Femur (tissue), 1 donor: ENCODE measurements at places on chromosomes 6 and 20.

GRCh38 chr6:54361734-54362133, 53.5 kb downstream of the TINAG start:
- DNase-seq: no peak

DNA sequence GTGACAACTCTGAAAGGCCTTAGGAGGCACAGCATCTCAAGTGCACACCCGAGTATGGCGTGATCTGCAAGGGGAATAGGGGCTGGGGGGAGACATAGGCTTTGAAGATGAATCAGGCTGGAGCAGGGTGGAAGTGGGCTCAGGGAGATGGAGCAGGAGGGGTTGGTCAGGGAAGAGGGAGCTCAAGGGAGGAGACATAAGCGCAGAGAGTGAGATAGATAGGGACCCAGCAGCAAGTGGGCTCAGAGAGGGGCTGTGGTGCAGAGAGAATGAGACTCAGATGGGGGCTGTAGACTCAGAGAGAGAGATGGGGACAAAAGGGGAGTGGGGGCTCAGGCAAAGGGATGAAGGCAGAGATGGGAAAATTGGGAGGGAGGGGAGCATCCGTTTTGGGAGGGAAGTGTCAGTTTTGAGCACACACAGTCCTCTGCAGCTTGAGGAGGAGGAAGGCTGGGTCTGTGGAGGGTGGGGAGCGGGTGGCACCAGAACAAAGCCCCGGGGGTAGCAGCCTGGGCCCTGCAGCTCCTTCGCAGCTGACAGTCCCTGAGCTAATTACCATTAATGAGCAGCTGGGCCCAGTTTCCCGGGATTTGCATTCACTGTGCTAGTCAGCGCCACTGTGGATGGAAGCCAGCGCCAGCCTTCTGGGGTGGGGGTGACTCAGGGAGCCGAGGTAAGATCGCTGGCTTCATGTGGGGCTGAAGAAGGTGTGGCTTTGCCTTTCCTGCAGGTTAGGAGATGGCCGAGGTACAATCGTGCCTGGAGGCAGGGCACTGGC, 18.7 kb downstream of the SRXN1 start:
- no peak for DNase-seq

- no peak for DNase-seq
Observed at GRCh38 chr6:42230345-42231321, 13.0 kb upstream of the MRPS10 start.

DNA sequence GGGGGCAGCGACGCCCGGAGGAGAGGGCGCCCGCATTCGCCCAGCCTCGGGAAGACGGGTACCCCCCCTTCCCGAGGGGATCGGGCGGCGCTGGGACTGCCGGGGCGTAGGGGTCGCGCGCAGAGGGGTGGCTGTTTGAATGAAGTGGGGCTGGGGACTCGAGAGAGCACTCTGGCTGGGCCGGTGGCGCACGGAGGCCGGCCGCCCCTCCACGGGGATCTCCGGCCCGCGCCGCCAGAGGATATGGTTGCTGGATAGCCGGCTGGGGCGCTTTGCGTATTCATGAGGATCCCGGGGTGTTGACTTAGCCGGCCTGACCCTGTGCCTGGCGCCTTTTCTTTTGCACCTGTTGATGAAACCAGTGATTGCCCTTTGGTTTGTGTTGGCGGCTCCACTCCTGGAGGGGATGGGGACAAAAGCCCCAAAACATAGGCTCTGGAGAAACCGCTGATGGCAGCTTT, 469 bp downstream of the SYNJ2 start:
- DNase-seq: peak; percentile 46

- no peak for DNase-seq
Observed at GRCh38 chr20:54897787-54898186, 422.4 kb downstream of the DOK5 start.

- DNase-seq: no peak
Observed at GRCh38 chr6:73028124-73028766, 197.1 kb downstream of the KHDC1L start.

DNA sequence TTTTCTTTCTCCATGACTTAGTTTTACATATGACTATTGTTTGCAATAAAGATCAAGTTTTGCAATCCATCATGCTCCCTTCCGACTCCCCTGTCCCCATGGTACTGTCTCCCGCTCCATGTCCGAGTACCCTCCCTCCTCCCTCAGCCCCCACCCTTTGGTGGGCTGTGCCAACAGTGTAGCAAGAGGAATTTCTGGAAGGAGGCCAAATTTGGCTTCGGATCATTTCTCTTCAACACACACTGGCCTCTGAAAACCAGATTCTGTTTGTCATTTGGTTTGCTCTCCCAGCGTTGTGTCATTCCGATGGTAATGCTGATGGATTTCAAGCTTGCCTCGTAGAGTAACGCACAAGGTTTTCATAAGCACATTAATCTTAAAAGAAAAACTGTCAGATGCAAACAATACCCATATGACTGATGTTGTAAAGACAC, 22.9 kb upstream of the PAX1 start:
- DNase-seq: peak; percentile 56

GRCh38 chr6:14286634-14287428, 169.3 kb downstream of the CD83 start:
- no peak for DNase-seq

DNA sequence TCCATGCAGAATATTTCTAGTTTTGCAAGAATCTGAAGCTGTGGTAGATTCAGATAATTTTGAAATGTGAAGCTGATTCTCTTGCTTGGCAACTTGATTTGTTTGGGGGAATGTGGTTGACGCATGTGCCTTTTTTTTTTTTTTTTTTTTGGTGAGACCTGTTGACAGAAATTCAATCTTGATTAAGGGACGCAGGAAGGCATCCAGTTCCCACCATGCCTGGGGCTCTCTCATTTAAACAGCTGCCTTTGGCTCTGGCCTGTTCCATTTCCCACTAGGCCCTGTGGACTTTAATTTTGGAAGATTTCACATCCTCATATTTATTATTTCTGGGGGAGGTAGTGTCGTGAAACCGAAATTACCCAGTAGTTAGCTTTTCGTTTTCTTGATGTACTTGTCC, 8.6 kb downstream of the TPX2 start:
- DNase-seq: peak; percentile 62

DNA sequence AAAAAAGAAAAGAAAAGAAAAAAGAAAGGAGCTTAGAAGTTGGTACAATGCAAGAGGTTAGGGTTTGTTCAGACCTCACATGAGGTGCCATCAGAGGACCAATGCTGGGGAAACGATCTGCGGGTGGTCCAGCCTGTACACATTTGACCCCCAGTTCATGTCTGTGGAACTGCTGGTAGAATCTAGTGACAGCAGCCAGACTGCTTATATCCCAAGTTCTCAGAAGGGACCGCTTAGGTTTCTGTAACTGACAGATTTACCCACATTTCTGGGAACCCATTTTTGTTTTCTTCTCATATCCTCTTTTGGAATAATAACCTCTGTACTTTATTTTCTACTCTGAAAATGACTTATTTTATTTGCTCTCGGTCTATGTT, 4.7 kb downstream of the PPP1R18 start:
- DNase-seq: no peak

DNA sequence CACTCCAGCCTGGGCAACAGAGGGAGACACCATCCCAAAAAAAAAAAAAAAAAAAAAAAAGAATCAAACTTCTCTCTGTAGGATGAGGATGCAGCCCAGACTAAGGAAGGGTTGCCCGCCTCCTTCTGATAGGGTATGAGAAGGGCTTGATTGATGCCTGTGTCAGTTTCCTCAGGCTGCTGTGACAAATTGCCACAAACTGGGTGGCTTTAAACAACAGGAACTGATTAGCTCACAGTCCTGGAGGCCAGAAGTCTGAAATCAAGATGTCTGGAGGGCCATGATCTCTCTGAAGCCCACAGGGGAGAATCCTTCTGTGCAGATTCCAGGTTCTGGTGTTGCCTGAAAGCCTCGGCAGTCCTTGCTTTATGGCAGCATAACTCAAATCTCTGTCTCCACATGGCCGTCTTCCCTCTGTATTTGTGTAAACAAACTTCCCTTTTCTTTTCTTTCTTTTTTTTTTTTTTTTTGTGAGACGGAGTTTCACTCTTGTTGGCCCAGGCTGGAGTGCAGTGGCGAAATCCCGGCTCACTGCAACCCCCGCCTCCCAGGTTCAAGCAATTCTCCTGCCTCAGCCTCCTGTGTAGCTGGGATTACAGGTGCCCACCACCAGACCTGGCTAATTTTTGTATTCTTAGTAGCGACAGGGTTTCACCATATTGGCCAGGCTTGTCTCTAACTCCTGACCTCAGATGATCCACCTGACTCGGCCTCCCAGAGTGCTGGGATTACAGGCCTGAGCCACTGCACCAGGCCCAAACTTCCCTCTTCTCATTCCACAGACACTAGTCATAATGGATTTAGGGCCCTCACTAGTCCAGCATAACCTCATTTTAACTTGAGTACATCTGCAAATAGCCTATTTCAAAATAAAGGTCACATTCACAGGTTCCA, 11.2 kb upstream of the CDK19 start:
- no peak for DNase-seq

DNA sequence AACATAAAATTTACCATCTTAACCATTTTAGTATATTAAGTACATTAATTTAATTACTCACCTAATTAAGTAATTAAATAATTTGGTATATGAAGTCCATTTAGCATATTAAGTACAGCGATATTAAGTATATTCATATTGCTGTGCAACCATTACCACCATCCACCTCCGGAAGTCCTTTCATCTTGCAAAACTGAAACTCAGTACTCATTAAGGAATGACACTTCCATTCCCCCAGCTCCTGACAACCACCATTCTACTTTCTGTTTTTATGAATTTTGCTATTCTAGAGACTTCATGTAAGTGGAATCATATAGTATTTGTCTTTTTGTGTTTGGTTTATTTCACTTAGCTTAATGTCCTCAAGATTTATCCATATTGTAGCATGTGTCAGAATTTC, 61.1 kb upstream of the GTSF1L start:
- no peak for DNase-seq

DNA sequence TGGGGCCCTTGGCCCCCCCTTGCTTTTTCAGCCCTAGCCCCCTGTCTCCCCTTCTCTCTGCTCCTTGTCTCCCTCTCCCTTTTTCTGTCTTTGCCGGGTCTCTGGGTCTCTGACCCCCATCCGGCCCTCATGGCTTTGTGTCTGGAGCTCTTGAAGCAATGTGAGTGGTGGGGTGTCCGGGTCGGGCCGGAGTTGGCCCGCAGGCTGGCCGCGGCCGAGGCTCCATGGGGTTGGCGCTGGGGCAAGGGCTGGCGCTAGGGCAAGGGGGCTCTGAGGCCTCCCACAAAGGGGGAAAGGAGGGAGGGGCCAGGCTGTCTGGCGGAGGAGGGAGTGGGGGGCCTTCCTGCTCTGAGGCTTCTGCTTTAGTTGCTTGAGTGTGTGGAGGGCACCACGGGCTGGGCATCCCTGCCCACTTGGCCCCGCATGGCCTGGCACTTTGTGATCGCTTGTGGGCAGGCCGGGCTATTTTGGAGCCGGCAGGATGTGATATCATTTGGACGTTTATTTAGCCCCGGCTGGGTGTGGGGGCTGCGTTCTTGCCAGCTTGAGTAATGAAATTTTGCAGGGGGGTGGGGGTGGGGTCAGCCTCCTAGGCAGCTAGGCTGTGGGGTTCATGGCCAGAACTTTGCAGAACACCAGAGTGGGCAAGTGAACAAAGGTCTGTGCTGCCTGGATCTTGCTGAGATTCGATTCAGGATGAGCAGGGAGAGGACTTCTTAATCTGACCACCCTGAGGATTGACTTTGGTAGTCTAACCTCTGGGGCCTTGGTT, 78.7 kb upstream of the MYL9 start:
- DNase-seq: peak; percentile 79

DNA sequence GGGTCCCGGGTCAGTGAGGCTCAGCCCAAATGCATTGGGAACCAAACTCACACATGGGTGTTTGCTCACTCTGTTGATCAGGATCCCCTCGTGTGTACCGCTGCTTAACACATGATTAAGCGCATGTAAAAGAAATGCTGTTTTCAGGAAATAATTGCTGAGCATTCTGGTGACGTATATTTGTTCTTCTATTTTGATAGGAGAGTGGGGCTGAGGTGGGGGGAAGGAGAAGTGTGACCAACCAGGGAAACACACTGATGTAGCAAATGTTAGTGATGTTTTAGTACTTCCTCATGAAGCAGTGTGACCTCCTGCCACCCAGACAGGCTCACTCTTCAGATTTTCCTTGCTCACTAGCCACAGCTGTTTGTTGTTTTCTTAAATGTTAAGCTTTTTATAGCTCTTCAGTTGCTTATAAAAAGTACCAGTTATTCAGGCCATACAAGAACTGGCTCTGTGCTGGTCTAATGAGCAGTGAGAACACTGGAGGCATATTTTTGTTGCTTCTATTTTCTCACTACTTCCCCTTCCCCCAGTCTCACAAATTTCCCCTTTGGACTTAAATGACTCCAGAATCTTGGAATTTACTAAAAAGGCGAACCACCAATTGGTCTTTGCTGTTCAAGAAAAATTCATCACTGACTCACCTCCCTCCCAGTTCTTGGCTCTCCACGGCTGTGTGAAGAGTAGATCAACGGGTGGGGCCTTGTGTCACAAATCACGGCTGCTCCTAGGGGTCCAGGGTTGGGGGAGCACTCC, 79.2 kb upstream of the BACH2 start:
- peak; percentile 48 for DNase-seq

GRCh38 chr6:108951351-108951953, 103.2 kb downstream of the ARMC2 start:
- no peak for DNase-seq

- DNase-seq: no peak
Observed at GRCh38 chr6:103874575-103874974, 985.1 kb downstream of the HACE1 start.
